ENCODE measurements at places on chromosomes 13 and 19.

DNA sequence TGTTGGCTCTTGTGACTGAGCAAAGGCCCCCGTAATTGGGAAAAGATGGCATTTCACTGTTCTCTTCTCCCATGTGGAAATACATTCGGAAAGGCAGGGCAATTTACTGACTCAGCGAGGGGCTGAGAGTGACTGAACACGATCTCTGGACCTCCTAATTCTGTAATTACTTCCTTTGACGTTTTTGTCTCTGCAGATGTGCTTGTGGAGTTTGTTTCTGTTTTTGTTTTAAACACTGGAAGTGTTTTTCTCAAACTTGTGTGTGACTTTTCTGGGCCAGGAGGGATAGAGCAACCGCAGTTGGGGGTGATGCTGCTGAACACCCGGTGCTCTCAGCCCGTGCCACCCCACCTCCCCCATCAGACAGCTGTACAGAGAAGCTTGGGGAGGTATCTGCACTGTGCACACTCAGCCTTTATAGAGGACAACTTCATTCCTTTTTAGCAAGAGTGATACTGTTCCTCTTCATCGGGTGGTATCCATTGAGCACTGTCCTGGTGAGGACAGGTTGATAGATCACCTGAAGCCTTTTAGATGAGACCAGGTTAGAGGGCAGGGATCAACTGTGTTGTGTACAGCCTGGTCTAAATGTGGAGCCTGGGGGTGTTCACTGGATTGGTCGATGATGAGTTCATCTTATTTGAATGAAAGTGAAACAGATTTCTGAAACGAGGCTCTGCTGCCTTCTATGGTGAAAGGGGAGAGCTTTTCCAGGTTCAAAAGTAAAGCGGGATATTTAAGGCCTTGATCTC lies 117.4 kb downstream of the ESD start:
- no peak for DNase-seq

- DNase-seq = no peak
Observed at GRCh38 chr13:26128676-26129075, 76.9 kb upstream of the SHISA2 start.

DNA sequence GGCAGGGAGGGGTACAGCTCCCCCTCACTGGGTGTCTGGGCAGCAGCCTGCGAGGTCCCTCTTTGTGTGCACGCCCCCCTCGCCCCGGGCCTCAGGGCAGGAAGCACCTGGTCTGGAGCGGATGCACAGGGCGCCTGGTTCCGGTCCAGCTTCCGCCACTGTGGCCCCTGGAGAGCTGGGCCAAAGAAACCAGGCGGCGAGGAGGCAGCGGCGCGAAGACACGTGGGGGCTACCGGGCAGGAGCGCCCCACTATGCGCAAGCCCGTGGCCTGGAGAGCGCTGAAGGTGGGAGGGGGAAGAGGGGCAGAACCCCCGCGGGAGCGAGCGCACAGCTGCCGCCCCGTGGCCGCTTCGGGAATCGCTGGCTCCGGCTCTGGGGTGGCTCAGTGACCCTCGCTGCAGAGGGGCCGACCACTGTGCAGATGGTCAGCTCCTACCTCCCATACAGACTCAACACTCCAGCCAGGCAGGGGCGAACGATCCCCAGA lies 1.7 kb upstream of the LYL1 start:
- DNase-seq = no peak

DNA sequence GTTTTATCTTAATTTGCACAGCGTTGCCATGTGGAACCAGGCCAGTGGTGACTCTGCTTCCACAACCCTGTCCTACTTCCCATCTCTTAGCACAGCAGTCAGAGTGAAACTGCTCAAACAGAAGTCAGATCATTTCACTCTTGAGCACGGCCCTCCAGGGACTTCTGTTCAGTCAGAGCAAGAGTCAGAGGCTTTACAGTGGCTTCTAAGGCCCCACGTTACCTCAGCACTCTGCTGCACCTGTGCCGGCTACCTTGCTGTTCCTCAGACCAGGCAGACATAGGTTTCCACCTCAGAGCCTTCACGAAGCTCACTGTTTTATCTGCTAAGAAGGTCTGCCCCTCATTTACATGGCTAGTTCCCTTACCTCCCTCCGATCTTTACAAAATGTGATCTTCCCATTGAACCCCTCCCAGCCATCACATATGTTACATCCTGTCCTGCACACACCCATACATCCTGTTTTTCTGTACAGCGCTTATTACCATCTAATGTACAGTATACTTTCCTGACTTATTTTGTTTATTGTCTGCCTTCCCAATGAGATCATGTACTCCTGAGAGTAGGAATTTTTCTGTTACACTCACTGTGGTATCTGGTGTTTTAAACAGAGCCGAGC lies 41.6 kb downstream of the TM9SF2 start:
- no peak for DNase-seq

DNA sequence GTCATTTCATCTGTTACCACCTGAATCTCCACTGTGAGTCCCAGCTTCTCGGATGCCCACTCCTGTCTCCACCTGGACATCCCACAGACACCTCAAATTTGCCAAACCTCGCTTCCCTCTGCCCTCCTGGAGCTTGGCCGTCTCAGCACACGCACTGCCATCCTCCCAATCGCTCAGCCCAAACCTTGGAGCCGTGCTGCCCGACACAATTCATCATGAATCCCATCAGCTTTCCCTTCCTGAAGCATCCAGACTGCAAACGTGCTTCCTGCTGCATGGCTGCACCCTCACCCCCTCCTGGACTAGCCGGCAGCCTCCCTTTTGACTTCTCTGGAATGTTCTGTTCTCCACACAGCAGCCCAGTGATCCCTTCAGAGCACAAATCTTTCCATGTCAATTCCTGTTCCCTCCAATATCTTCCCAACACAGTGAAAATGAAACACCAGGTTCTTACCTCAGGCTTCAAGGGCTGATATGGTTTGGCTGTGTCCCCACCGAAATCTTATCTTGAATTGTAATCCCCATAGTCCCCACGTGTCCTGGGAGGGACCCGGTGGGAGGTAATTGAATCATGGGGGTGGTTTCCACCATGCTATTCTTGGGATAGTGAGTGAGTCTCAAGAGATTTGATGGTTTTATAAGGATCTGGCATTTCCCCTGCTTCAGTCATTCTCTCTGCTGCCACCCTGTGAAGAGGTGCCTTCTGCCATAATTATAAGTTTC lies 1.1 kb upstream of the PROZ start:
- DNase-seq = no peak

- DNase-seq = peak; percentile 94
Observed at GRCh38 chr19:15702534-15702930, 25.3 kb upstream of the OR10H2 start.

Measured in NCI-H2029 treated with DMSO at 0.1 percent for 48 hours (cell line).